ENCODE measurements at places on chromosomes 12 and 14. TPM values are rescaled to one million over a fixed set of nuclear protein-coding genes. Genes with fewer than 3 reads are reported as not detected.

DNA sequence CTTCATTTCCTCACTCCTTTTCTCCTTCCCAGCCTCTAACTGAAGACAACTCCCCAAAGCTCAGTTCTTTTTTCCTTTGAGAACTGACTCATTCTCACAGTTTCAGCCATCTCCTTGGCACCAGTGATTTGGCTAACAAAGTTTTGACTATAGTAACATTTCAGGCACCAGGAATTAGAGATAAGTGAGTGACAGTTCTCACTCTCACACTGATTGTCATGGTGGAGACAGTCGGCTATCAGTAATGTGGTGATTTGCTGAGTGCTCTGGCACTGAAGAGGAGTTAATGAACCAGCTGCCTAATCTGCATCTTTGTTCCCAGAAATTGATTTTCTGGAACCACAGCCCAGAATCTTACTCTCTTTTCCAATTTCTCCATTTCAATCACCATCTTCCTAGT lies 29.5 kb downstream of the HELB start:
- DNase-seq: no peak

- DNase-seq: no peak
Measured at GRCh38 chr12:127343940-127344339, 923.0 kb upstream of the TMEM132C start.

GRCh38 chr14:71905860-71906259 lies 26.4 kb upstream of the RGS6 start:
- no peak for DNase-seq

GRCh38 chr12:129847063-129847462 lies 56.8 kb downstream of the TMEM132D start:
- DNase-seq: no peak

GRCh38 chr12:116524964-116525379 lies 34.2 kb upstream of the MAP1LC3B2 start:
- DNase-seq: no peak

GRCh38 chr14:61380984-61381383 lies 59.6 kb downstream of the PRKCH start:
- DNase-seq: no peak

The SFSWAP gene
- 21.4 TPM for polyA plus RNA-seq

All from hepatocyte (in vitro differentiated cells).